Stimulated activated CD4-positive, alpha-beta T cell treated with anti-CD3 and anti-CD28 coated beads, Interleukin-1b, Interleukin-23, amount 100 ng/mL, for 1 hour (primary cell): ENCODE measurements at places on chromosomes 2 and 18.

DNA sequence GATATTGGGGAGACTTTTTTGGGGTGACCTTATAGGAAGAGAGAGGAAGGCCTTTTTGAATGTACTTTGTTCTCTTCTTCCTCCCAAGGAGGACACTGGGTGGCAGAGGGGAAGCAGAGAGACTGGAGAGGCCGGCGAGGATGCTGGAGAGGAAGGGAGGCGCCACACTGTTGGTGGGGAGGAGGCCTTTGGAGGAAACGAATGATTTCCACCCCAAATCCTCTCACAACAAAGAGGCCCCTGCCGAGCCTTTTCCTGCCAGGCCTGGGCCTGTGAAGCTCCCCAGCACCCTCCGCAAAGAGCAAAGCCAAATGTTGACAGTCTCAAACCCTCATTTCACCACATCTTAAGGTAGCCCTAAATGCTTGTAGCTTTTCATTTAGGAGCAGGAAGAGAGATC, 59.0 kb upstream of the UPP2 start:
- DNase-seq, result no peak

DNA sequence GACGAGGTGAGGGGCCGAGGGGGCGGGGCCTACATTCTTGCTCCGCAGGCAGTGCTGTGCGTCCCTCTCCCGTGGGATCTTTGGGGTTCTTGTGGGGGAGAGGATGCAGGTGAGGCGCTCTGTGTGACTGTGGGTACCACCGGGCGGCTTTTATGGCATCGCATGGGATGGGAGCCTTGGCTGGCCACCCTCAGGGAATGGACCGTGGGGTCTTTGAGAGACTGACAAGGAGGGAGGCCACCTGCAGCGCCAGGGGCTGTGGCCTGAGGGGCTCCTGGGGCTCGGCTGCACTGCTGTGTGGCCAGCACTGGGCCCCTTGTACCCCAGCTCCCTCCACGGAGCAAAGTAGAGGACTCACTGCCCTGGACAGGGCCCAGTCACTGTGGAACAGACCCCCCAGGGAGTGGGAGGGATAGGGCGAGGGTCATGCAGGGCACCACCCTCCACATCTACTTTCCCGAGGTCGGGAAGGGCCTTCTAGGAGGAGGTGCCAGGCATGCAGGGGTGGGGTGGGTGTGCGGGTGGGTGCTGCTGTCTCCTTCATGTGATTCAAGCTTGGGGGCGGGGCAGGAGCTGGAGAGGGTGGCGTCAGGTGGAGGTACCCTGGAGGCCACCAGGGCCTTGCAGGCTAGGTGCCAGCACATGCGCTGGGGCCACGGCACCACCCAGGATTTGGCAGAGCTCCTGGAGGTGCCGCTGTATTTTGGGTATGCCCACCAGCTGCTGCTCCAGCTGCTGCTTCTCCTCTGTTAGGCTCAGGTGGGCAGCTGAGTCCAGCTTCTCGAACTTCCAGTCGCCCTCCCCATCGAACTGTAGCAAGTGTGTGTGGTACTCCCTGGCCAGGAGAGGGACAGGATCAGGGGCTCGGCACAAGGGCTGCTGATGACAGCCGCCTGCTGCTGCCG, 1072.4 kb downstream of the RPIA start:
- DNase-seq, result no peak

DNA sequence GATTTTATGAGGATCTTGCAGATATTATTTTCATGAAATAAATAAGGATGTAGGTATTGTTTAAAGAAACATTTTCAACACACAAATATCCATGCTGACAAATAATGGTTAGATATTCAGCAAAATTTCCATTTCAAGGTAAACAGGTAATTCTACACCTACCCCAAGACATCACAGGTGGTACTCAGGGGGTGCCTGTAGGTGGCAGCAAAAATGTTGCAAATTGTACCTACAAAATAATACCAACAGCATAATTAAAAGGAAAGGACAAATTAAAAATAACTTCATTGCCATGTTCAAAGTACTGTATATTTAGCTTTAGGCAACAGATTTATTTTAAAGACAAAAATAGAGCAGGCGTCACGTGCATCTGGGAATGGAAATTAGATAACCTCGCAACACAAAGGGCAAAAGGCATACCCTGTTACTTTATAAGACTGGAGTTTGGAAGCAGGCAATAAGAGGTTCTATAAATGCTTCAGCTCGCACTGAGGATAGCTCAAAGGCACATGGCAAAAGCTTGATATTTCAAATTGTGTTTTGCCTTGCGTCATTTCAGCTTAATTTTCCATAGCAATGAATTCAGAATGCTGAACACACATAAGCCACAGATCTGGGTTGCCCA, 630.5 kb downstream of the TDRD15 start:
- DNase-seq, result no peak

DNA sequence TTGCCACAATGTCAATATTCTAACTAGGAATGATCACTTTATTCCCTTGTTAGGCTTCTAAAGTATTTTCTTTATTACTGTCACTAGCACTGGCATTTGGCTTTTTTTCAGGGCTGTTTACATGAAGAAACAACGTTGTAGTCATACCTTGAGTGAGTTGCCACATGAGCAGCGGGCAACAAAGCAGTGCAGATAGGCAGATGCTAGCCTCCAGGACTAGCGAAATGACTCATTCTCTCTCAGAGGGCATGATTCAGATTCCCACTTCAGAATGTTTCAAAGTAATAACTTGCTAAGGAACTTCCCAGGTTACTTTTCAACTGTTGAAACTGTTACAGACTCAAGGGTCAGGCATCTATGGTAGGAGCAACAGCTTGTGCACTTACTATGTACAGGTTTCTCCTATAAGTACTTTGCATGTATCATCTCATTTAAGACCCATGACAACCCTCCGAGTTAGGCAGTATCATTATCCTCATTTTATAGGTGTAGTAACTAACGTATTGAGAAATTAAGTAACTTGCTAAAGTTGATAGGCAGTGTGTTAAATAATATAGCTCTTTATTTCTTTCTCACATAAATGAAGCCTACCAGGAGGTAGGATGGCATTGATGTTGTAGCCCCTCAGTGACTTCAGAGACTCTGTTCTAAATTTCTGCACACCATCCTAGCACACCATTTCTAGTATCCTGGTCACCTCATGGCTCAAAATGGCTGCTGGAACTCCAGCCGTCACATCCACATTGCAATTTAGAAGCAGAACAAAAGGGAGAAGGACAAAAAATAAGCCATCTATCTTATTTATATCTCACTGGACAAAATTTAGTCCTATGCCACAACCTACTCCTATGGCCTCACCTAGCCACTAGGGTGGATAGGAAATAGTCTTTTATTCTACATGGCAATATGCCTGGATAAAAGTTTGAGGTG, 83.3 kb downstream of the ICOS start:
- no peak for DNase-seq

DNA sequence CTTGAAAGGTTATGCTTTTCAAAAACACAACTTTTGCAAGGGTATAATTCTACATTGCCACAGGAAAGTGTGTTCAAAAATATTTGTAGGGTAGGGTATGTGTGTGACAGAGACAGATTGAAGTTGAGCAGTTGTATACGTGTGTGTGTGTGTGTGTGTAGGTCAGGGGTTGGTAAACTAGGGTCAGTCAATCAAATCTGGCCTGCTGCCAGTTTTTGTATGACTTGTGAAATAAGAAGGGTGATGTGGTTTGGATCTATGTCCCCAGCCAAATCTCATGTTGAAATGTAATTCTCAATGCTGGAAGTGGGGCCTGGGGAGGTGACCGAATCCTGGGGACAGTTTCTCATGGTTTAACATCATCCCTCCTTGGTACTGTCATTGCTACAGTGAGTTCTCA, 148.2 kb downstream of the CERS6 start:
- no peak for DNase-seq

GRCh38 chr2:74526649-74527230, 709 bp upstream of the DQX1 start:
- no peak for DNase-seq

- no peak for DNase-seq
Observed at GRCh38 chr2:222301053-222301795, 2.4 kb upstream of the PAX3 start.

- DNase-seq, result no peak
Observed at GRCh38 chr2:43402002-43402401, 175.6 kb upstream of the ZFP36L2 start.

- DNase-seq, result no peak
Observed at GRCh38 chr18:54032412-54032811, 192.1 kb downstream of the MBD2 start.

- DNase-seq, result no peak
Observed at GRCh38 chr2:79906139-79906890, 393.5 kb downstream of the CTNNA2 start.

DNA sequence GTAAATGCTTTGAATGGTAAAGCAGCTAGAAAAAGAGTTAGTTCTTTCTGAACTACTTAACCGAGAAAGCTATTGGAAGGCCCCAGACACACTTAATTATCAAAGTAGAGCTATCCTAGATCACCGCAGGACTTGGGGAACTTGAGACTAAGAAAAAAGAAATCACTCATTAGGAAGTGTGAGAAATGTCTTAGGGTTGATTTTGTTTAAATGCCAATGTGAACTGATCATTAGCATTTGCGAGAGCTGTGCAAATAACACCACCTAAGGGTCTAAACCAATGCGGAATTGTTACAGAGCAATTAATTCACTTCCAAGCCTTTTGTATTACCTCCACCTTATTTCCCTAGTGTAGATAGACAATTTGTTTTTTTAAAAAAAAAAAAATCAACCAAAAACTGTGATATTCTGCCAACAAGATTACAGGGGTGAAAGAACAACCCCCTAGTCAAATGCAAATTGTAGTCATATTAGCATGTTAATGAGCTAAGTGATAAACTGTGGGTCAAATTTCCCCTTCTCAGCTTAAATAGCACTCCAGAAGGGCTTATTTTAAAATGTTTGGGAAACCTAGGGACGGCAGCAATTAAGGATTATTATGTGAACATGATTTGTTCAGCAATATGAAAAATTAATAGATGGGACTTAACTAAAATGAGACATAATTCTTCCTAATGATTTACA, 246.2 kb upstream of the STON1 start:
- no peak for DNase-seq

DNA sequence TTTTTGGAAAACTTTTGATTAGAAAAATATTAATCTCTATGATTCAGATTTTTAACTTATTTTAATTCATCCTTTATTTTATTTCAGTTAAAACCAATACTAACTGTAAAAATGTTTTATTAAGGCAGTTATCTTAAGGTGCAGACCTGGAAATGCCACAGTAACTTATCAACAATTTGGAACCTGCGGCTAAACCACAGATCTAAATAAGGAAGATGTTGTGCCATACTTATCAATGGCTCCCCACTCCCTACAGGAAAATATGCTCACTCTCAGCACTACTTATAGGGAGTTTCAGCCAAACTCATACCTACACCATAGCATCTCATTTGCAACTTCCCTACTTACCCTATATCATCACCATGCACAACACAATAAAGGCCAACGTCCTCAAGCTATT, 226.9 kb upstream of the KYNU start:
- no peak for DNase-seq

DNA sequence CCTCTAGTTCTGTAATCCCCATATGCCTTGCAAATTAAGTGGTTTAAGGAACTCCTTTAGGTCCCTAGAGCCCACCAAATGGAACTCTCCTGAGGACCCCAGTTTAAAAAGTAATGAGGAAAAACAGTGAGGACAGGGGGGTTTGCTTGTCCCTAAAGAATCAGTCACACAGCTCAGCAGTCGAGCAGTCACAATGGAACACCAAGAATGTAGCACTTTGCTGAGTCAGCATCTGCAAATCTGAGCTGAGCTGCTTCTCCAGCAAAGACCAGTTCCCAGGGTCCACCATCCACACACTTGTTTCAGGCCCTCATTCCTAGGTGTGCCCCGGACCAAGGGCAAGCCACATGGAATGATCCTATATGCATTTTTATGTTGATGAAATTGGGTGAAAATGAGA, 46.2 kb upstream of the NEDD4L start:
- no peak for DNase-seq

DNA sequence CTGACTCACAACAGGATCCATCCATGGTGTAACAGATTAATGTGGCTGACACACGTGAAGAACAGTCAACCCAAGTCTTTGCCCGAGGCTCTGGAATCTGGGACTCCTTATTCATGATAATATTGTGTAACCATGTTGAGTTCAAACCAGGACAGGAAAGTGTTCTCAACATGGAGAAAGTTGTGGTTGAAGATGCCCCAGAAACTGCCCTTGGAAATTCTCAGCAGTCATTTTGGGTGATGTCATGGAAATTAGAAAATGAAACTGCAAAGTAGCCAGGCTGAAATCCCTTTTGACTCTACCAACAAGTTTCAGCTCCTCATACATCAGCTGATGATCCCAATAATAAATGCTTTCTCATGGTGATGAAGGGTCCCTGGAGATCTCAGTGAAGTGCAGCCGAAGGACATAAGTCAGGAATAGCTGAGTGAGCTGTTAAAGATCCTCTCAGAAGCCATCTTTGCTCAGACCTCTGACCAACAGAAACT, 307.7 kb downstream of the TNS1 start:
- DNase-seq, result no peak
